ENCODE measurements at places on chromosomes 5 and 9.

- DNase-seq = no peak
Observed at GRCh38 chr5:51890435-51891116, 507.3 kb downstream of the ISL1 start.

GRCh38 chr5:43193181-43193893, 1.3 kb downstream of the NIM1K start:
- DNase-seq = no peak

GRCh38 chr9:36423206-36423605, 23.1 kb upstream of the RNF38 start:
- DNase-seq = no peak

DNA sequence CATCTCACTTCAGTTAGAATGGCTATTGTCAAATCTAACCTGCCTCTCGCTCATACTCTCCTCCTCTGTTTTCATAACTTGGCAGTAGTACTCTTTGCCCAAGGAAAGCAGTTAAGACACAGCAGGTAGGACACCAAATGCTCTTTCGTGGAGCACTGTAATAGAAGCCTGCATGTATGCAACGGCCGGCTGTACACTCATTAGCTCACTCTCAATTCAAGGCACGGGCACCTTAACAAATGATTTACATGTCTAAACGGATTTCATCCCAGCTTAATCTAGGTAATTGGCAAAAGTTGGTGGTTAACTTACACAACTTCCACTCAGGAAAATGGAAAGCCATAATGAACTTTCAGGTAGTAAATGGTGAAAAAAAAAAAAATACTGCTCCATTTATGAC, 14.9 kb downstream of the DEPDC1B start:
- no peak for DNase-seq

GRCh38 chr5:123537845-123538244, 25.9 kb downstream of the CSNK1G3 start:
- no peak for DNase-seq

- no peak for DNase-seq
Observed at GRCh38 chr9:108642871-108643270, 212.9 kb downstream of the ACTL7B start.
